Immature natural killer cell (primary cell): ENCODE measurements at places on chromosomes 2 and 18. TPM values are rescaled to one million over a fixed set of nuclear protein-coding genes. Genes with fewer than 3 reads are reported as not detected.

ZSWIM2 gene
- not detected for polyA plus RNA-seq

COL5A2 gene
- polyA plus RNA-seq, result not detected

ATOH8 gene
- not detected for polyA plus RNA-seq

RAD51AP2 gene
- not detected for polyA plus RNA-seq

PLEKHB2 gene
- 84.6 TPM for polyA plus RNA-seq

SERPINB13 gene
- polyA plus RNA-seq, result not detected

UGT1A10 gene
- polyA plus RNA-seq, result not detected

VSNL1 gene
- polyA plus RNA-seq, result not detected

FHOD3 gene
- polyA plus RNA-seq, result not detected

CDCA7 gene
- polyA plus RNA-seq, result 1.6 TPM

DAPL1 gene
- not detected for polyA plus RNA-seq

STON1 gene
- not detected for polyA plus RNA-seq

SH3RF3 gene
- polyA plus RNA-seq, result not detected
